ENCODE measurements at places on chromosomes 5 and 9.
A peak's percentile ranks its signal among the peaks of the same experiment; 100 is the strongest.

- DNase-seq: no peak
Observed at GRCh38 chr5:140671472-140672125, 1.8 kb downstream of the DND1 start.

DNA sequence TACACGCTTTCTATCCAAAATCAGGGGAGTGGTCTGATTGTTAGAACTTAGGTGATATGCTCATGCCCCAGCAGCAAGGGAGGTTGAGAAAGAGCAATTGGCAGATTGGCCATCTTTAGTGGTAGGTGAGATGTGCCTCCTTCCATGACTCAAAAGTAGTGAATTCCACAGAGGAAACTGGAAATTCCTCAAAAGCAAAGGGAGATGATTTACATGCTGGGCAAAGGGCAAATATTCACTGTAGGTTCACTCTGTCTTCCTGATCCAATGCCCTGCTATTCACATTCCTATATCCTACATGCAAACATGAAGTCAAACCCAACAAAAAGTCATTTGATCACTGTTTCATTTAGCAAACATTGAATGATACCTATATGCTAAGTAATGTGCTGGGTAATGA is 130.1 kb upstream of the ZNF608 start:
- DNase-seq: no peak

DNA sequence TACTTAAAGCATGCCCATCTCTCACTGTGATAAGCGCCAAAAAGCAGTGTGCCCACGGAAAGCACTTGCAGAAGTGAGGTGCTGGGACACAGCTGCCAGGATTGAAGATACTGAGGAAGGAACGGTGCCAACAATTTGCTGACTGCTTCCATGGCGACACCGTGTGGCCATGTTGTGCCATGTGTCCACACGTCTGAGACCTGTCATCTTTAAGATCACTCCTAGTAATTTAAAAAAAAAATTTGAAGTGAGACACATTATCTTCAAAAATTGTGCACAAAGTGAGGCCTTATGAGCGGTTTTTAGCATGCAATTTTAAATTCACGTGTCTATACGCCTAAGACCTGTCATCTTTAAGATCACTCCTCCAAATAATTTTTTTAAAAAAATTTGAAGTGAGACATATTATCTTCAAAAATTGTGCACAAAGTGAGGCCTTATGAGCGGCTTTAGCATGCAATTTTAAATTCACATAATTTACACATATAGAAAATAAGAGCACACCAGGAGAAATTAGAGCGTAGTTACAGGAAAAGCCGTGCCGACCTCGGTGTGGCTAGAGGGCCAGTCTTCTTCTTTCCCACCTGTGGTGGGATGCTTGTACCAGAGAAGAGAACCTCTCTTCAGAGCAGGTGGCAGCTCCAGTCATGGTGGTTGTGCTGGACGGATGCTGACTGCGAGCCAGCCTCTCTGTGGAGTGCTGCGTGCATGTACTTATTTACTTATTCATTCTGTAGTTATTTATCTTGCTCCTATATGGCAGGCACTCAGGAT is 21.4 kb upstream of the FLT4 start:
- DNase-seq: peak; percentile 35

- peak; percentile 62 for DNase-seq
Observed at GRCh38 chr5:112681481-112681908, 56.2 kb upstream of the APC start.

- DNase-seq: no peak
Observed at GRCh38 chr5:62477801-62478200, 65.2 kb downstream of the IPO11 start.

GRCh38 chr9:132748450-132748849 is 78.2 kb downstream of the GTF3C4 start:
- DNase-seq: peak; percentile 16

DNA sequence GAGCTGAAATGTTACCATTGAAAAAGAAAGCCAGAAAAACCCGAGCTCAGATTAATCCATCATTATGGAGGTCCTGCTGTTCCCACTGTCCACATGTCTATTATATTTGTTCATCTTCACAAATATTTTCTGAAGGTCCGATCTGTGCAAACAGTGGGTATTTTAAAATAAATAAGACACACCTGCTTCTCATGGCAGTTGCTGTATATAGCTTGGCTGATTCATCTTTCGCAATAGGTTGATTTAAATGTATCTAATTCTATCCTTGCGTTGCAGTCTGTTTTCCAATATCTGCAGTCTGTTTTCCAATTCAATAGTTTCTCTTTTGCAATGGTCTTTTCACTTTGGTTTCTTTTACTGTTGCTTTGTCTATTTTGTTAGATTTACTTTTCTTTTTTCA is 87.4 kb upstream of the PCA3 start:
- no peak for DNase-seq

DNA sequence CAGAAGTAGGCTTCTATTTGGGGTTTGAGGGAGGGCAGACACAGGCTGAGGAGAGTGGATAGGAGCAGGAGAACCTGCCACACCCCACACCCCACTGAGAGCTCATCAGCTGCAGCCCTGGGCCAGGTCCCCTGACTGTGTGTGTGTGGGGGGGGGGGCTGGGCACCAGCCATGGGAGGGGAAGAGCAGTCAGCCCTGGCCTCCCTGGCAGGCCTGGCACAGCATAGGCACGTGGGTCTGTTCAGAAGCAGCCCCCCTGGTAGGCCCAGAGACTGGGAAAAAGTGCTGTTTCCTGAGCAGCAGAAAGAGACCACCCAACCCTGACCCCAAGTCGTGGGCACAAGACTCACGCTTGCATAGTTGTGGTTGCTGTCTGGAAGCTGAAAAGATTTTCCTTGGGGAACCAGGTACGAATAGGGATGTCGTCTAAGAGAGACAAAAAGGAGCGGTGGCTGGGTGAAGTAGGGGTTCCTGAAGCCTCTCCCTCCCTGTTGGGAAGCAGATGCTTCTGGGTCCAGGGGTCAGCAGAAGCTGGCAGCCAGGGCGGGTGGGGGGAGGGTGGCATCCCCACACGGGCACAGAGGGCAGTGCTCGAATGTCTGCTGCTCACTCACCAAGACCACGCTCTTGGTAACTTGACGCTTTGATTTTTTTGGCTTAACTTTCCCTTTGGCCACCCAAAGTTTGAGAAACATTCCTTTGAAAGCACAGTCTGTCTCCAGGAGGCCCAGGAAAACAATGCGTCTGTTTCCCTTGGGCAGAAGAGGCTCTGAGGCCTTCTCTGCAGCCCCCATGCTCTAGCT is 2.9 kb downstream of the NSMF start:
- DNase-seq: no peak

DNA sequence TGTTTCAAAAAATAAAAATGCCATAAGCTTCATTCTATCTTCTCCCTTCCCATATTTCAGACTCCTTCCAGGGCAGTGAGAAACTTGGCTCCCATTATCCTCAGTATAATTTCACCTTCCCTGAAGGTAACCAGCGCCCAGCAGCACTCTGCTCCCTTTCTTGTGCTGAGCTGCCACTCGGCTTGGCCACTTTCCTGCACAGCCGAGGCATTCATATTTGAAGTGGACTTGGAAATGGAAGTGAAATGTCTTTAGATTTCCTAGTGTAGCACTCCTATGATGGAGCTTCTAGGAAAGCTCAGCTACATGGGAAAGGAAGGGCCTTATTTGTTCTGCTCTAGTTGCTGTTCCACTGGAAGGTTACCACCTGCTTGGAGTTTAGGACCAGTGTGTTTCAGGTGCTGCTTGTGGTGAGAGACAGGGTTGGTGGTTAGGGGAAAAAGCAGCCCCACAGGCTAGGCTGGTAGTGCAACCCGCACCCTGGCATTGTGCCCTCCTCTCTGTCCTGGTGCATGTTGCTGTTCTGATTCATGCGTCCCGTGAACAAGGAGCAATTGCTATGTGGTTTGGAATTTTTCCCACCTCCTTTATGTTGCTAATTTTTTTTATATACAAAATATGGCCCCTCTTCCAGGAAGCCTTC is 53.8 kb downstream of the RAD23B start:
- no peak for DNase-seq

DNA sequence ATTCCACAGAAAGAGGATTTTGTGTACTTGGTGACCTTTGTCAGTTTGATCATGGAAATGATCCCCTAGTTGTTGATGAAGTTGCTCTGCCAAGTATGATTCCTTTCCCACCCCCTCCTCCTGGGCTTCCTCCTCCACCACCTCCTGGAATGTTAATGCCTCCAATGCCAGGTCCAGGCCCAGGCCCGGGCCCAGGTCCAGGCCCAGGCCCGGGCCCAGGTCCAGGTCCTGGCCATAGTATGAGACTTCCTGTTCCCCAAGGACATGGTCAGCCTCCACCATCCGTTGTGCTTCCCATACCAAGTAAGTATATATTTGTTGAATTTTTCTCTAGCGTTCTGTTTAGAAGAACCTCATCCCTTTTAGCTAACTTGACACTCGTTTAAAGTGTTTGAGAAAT is 30.0 kb downstream of the RBM27 start:
- no peak for DNase-seq

GRCh38 chr9:89884356-89885083 is 279.7 kb downstream of the GADD45G start:
- no peak for DNase-seq

GRCh38 chr5:107524111-107524510 is 146.6 kb downstream of the EFNA5 start:
- DNase-seq: no peak

GRCh38 chr9:95409650-95410426 is 92.3 kb upstream of the FANCC start:
- DNase-seq: no peak

DNA sequence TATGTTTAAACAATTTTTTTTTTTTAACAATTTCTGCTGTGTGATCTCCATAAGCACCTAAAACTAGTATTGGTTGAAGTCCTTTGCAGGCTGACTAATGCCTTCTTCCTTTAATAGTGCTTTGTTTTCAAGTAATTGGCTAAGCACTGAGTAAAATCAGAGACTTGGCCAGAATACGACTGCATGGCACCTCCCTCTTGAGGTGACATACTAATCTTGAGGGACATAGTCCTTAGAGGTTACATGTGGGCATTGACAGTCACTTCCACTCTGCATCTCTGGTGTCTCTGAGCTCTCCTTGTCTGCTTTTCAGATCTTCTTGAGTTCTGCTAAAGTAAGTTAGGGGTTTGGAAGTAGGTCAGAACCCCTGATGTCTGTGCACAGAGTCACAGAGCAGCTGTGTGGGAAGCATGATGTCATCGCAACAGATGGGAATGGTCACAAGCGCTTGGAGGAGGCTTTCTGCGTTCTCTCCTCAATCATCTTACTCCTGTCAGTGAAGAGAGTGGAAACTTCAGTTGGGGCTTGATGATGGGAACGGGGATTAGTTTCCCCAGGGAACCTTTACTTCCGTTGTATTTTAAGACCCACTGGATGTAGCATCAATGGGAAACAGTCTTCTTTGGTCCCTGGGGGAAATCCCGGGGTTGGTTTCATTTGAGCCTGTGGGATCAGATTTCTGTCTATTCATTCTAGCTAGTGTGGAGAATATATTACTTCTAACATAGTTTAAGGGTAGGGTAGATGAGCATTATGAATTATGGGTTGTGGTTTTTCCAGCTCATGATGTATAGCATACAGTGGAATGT is 136.9 kb downstream of the ARHGAP26 start:
- peak; percentile 11 for DNase-seq

- DNase-seq: no peak
Observed at GRCh38 chr5:44603496-44604272, 205.1 kb upstream of the MRPS30 start.

- no peak for DNase-seq
Observed at GRCh38 chr5:150320044-150320613, 17.4 kb upstream of the ARSI start.

DNA sequence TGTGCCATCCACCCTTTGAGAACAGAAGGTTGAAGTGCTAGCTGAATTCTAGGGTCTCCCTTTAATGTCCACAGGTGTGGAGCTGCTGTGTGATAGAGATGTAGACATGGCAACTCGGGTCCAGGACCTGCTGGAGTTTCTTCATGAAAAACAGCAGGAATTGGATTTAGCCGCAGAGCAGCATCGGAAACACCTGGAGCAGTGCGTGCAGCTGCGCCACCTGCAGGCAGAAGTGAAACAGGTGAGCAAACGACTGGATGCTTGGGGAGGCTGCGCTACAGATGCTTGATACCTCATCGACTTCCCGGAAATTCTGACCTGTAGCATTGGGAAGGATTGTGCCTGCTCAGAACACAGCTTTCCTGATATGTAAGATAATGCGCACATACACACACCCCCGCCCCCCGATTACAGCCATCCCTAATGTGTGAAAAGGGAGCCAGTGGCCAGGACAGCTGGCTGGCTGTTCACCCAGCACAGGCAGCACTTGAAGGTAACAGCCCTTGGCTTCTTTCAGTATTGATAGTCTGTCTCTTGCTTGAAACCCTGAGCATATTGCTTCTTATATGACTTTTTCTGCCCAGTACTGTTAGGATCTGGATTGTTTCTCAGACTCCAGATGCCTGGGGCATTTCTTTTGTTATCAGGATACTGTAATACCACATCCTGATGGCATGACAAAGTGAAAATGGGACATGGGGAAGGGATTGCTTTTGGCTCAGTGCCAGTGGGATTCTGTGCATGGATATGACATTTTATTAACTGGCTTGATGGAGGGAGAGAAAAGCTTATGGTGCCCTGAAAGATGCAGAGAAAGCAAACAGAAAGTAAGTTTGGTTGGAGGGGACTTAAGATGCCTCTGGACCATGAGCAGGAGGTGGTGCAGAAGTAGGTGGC is 216.8 kb upstream of the OTULINL start:
- DNase-seq: no peak

GRCh38 chr9:98558575-98558974 is 150.2 kb downstream of the GABBR2 start:
- no peak for DNase-seq

- DNase-seq: no peak
Observed at GRCh38 chr5:67257500-67257899, 60.9 kb upstream of the CD180 start.

- no peak for DNase-seq
Observed at GRCh38 chr5:52359261-52359660, 428.5 kb upstream of the ITGA1 start.

DNA sequence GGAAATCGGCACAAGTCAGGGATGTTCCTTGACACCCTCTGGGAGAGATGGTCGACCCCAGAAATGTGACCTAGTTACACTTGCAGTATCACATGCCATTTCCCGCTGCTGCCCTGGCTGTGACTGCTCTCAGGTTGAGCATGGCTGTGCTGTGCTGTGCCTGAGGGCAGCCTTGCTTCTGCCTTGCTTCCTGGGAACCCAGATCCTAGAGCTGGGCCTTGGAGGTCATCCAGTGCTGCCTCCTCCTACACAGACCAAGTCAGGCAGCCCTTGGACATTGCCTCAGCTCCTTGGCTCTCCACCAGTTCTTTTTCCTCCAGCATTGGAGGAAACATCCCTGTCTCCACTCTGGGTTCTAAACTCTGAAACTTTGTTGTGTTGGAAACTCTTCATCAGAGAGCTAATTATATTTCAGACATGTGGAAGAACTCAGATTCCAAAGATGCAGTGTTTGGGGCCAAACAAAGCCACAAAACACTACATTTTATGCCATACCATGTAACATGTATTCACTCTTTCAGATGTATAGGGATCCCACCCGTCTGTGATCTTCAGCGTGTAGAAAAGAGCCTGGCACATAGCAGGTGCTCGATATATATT is 6.1 kb downstream of the MAMDC2 start:
- no peak for DNase-seq

Data from NCI-H1694 (cell line).